ENCODE measurements at places on chromosomes 1 and 21.
A peak's percentile ranks its signal among the peaks of the same experiment; 100 is the strongest.

GRCh38 chr1:117188170-117188815 is 22.4 kb downstream of the VTCN1 start:
- no peak for DNase-seq

DNA sequence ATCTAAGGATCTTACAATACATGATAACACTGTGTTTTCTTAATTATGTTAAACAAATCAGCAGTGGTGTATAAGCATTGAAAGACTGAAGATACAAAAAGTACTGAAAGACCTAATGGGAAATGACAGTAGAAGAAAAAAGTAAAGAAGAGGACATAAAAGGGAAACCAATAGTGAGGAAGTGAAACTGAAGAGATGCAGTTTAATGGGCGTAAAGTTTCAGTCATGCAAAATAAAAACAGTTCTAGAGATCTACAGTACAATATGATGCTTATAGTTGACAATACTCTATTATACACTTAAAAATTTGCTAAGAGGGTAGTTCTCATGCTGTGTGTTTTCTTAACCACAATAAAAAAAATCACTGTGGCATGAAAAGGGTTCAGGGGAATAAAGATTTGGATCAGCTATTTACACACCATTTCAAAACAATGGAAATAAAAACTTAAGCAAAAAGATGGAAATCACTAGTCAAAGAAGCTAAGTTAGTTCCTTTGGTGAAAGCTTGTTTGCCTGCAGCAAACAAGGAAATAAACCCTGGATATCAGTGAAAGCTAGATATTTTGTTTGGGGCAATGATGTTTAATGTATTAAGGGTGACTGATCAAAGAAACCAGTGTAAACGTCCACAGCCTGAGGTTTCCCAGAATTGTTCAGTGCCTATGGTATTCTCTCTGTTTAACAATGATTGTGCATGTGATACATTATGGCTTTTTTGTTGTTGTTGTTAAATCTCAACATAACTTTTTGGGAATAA is 1160.8 kb upstream of the ADGRL2 start:
- DNase-seq: no peak

GRCh38 chr21:16088056-16088455 is 358.3 kb downstream of the USP25 start:
- DNase-seq: no peak

- DNase-seq: no peak
Measured at GRCh38 chr1:110674337-110675059, at the start of gene KCNA3. Gene KCNA3, minus strand, starts transcription at chr1:110674940. Its CDS starts 131 bp downstream, at chr1:110674809.

DNA sequence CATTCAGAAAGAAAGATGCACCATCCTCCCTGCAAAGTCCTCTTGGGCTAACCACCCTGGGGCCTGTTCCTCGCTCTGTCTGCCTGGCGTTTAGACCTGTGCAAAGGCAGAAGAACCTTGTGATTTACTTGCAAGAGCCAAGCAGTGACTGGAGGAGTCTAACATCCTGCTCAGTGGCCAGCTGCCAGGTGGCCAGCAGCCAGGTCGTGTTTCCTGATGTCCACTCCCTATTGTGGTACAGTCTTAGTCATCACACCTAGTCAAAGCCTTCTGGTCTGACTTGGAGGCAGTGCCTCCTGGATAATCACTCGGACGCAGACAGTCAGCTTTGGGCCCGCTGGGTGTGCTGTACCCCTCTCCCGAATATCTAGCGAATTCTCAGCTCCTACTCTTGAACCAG is 118.1 kb downstream of the PGBD5 start:
- DNase-seq: no peak

- no peak for DNase-seq
Measured at GRCh38 chr1:226094451-226094850, 31.9 kb downstream of the H3-3A start.

DNA sequence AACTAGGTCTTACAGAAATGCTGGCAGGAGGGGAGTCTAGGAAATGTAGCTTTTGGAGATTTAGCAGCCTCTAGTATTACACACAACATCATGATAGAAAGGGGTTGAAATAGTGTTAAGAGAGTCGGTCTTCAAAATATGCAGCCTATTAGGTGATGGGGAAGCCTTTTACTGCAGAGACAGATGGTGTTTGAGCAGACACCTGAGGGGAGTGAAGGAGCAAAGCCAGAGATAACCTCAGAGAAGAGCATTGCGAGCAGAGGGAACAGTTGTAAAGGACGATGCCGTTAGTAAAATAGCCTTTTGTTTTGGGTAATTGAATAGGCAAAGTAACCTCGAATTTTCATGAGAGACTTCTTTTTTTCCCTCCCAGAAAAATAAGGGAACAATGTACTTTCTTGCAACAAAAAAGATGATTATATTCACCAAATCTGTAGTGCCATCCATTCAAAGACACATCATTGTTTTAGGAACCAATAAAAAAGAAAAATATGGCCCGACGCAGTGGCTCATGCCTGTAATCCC is 66.3 kb upstream of the KIF1B start:
- no peak for DNase-seq

- no peak for DNase-seq
Measured at GRCh38 chr1:213082420-213083111, 31.5 kb downstream of the RPS6KC1 start.

- no peak for DNase-seq
Measured at GRCh38 chr1:8024329-8024728, 1.8 kb downstream of the ERRFI1 start.

DNA sequence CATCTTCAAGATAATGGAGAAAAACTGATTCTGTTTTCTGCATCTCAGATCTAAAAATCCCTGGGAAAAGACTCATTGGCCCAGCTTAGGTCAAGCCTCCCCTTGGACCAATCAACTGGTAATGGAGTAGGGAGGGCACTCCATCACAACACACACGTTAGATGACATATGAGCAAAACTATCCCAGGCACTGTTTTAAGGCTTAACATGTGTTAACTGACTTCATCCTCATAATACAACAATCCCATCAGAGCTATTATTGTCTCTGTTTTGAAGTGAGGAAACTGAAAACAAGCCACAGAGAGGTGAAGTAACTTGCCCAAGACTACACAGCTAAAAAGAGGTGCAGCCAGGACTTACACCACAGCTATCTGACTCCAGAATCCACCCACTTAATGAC is 14.7 kb upstream of the CITED4 start:
- DNase-seq: no peak

DNA sequence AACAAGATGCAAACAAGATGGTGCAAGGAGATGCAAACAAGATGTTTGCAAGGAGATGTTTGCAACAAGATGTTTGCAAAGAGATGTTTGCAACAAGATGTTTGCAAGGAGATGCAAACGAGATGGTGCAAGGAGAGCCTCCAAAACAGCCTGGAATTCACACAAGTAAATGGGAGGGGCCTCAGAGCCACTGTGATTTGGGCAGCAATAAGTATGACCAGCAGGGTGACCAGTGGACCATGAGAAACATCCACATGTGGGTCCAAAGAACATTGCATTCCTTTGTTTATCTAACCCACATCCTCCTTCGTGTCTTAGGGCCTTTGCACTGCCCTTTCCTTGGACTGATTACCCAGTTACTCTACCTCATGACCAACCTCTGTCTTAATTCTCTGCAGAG is 162.9 kb downstream of the PLPP3 start:
- DNase-seq: no peak

DNA sequence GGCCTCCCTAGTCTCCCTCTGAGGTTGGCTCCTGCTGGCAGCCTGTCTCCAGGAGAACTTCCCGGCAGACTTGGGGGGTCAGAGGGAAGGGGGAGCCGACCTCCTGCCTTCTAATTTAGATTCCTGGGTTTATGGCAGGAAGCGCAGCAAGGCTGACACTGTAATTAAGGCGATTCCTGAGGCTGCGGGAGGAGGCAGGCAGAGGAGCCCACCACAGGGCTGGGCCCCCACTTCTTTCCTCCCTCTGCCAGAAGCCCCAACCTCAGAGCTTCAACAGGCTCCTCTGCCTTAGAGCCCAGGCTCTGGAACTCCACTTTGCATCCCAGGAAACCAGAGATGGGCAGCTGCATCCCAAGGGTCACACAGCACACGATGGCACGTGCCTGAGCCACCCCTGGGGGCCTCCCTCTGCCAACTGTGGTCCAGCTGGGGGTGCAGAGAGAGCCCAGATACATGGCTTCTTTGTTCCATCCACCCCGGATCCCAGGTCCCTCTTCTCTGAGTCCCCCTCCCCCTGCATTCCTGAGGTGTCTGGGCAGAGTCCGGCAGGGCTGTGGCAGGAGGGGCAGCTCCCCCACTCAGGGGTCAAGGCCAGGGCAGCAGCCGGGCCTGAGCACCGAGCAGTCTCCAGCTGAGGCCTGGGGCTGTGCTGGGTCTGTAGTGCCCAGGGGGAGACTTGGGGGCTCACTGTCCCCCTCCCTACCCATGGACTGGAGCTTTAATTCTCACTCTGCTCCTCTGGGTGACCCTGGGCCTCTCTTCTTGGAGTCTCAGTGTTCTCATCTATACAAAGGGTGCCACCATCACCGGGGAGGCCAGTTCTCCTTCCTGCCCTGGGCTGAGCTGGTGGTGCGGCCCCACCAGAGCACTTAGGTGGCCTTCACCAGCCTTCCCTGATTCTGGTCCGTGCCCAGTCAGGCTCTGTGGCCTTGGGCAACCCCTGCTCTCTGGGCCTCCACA is 39.4 kb upstream of the FAM131C start:
- no peak for DNase-seq

DNA sequence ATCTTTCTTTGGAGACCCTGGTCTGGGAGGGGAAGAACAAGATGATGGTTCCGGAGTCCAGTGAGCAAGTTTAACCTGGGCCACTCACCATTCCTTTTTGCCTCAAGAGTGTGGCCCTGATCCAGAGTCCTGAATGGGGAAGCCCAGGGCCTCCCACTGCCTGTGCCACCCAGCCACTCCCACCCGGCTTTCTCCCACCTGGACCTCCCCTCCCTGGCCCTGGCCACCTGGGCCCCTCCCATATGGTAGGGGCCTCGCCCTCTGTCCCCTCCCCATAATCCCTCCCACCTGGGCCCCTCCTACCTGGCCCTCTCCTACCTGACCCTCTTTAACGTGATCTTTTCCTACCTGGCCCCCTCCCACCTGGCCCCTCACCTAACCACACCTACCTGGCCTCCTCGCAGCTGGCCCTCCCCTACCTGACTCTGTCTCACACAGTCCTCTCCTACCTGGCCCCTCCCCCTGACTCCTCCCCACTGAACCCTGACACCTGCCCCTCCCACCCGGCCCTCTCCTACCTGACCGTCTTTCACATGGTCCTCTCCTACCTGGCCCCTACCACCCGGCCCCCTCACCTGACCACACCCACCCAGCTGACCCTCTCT is 220.7 kb upstream of the VAMP3 start:
- DNase-seq: no peak

DNA sequence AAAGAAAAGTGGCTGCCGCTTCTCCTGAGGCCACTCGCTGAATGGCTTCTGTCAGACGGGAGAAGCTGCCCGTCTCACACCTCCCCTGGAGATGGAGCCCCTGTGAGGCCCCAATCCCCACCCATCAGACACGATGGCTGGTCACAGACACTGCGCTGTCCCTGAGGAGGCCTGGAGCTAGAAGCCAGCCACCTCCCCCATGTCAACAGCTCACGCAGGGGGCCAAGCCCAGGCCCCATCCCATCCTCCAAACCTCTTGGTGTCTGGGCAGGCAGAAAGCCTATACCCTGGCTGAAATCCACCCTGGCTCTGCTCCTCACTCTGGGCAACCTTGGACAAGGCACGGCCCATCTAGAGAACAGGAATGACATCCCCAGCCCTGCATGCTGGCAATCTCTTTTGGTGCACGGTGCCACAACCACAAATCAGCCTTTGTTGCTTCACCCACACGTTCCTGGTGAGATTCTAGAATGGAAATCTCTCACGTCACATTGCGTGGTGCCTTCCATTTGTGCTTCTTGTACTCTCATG is 273.9 kb upstream of the VAMP3 start:
- no peak for DNase-seq

DNA sequence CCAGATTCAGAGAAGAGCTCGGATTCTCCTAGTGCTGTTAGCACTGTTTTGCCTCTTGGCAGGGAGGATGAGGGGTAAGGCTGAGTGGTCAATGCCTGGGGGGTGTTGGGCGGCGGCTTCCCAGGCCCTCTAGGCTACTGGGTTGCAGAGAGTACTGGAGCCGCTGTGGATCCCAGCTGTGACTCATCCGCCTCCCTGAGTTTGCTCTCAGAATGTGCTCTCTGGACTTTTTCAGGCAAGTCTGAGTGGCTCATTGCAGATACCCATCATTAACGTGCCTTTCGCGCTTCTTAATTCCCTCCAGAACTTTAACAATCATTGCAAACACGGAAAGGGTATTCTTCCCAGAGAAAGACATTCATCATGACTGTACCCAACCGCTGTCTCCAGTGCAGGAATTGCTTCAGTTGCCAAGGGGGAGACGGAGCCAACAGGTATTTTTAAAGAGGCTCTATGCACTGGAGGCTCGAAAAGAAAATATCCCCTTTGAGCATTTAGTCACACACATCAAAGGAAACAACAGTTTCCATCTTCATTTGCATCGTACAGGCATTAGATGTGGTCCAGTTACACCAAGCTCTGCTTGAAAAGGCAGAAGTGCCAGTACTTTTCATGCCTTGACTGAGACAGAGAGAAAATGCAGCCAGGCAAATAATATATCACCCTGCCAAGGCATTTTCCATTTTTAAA is 14.4 kb upstream of the CAMTA1 start:
- peak; percentile 40 for DNase-seq

GRCh38 chr1:94183197-94183815 is 54.1 kb downstream of the ARHGAP29 start:
- DNase-seq: no peak

DNA sequence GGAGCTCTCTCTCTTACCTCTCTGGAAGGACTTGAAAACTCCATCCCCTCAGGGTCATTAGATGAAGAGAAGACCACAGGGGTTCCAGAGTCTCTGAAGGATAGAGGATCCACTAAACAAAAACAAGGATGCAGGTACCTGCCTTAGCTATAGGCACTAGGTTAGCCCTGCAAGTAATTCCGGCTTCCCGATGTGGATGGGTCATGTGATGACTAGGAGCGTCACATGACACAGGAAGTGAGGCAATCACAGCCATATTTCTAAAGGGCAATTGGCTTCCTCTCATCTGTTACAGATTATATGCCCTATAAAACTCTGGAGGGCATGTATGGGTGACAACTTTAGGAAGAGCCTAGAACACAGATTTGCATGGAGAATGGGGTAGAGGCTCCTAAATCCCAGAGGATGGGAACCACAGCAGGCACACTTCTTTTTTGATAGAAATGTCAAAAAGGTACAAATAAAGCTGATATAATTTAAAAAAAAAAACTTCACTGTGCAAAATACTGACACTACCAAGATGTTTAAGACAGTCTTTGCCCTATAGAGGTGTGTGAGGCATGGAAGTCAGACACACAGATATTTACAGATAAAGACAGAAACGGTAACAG is 14.1 kb downstream of the ENTREP3 start:
- no peak for DNase-seq

DNA sequence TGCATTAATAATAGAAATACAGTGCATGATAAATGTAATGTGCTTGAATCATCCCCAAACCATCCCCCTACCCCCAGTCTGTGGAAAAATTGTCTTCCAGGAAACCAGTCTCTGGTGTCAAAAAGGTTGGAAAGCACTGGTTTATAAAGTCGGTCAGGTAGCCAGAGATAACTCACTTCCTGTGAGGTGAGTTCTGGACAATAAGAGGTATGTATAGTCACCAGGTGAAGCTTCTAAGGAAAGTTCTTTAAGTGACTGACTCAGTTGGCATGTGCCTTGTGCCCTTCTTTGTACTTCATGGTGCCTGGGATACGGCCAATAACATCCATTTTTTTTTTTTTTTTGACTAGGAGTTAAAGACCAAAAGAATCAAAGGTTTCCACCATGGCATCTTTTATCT is 103.7 kb downstream of the GPATCH2 start:
- DNase-seq: no peak

- no peak for DNase-seq
Measured at GRCh38 chr1:76141929-76142328, 67.4 kb downstream of the ST6GALNAC3 start.

GRCh38 chr1:109905491-109905890 is 5.2 kb upstream of the CSF1 start:
- DNase-seq: no peak

GRCh38 chr1:67166196-67166595 is at the start of gene IL23R:
Gene IL23R, plus strand, starts transcription at chr1:67166454. Its CDS starts 1,667 bp downstream, at chr1:67168121.
- DNase-seq: no peak

All from vagina (tissue), 2 donors.